ENCODE measurements at places on chromosomes 6 and 20. TPM values are rescaled to one million over a fixed set of nuclear protein-coding genes. Genes with fewer than 3 reads are reported as not detected.

The FAM209B gene
- not detected for total RNA-seq

The NEDD9 gene
- 36.0 TPM for total RNA-seq

The EDN1 gene
- total RNA-seq: 39.5 TPM

The TNFRSF6B gene
- 0.85 TPM for total RNA-seq

The SLC35D3 gene
- total RNA-seq: 0.07 TPM

The TP53TG5 gene
- not detected for total RNA-seq

The VAPB gene
- 58.1 TPM for total RNA-seq

The BMP5 gene
- total RNA-seq: 0.07 TPM

The QKI gene
- total RNA-seq: 67.2 TPM

The HSF2 gene
- total RNA-seq: 7.1 TPM

The TBX18 gene
- total RNA-seq: 18.6 TPM

The PXDC1 gene
- total RNA-seq: 15.2 TPM

The BANF2 gene
- not detected for total RNA-seq

All from A549 treated with CpdA at 1 μM for 4 hours (cell line).